ENCODE measurements at places on chromosomes 13 and 19.

- peak; percentile 34 for DNase-seq
Measured at GRCh38 chr13:113371061-113371460, 7.1 kb upstream of the GRTP1 start.

- peak; percentile 100 for DNase-seq
Measured at GRCh38 chr19:46661020-46661731, at the start of gene DACT3. Gene DACT3, minus strand, starts transcription at chr19:46661182. Its CDS starts 118 bp downstream, at chr19:46661064.

GRCh38 chr19:46471116-46471733 is at the start of gene PNMA8A:
Gene PNMA8A, minus strand, starts transcription at chr19:46471563. Its CDS starts 528 bp downstream, at chr19:46471035.
- peak; percentile 62 for DNase-seq

DNA sequence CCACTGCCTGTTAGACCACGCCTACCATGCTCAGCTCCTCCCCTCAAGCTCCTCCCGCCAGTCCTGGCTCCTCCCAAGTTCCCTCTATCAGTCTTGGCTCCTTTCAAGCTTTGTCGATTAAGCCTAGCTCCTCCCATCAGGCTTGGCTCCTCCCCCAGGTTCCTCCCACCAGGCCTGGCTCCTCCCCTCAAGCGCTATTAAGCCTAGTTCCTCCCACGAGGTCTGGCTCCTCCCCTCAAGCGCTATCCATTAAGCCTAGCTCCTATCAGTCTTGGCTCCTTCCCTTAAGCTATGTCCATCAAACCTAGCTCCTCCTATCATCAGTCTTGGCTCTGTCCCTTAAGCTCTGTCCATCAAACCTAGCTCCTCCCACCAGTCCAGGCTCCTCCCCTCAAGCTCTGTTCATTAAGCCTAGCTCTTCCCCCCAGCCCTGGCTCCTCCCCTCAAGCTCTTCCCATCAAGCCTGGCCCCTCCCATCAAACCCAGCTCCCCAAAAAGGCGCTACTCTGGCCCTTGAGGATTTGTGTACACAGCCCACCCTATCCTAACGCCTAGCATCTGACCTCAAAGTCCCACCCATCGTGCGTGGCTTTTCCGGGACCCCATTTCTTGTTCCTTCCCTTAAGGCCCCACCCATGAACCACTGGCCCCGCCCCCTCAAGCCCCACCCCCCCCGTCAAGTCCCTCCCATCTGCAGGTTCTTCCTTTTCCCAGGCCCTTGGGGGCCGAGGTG is 10.0 kb downstream of the CAMSAP3 start:
- no peak for DNase-seq

GRCh38 chr13:87122551-87122950 is 548.6 kb upstream of the SLITRK5 start:
- DNase-seq, result no peak

- DNase-seq, result no peak
Measured at GRCh38 chr13:93875547-93875946, 603.9 kb downstream of the DCT start.

DNA sequence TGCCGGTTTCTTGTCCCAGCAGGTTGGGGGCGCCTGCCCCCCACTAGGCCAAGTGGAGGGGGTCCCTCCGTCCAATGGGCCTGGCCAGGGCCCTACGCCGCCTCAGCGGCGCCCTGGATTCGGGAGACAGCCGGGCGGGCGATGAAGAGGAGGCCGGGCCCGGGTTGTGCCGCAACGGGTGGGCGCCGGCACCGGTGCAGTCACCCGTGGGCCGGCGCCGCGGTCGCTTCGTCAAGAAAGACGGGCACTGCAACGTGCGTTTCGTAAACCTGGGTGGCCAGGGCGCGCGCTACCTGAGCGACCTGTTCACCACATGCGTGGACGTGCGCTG is 6.2 kb downstream of the KCNJ14 start:
- no peak for DNase-seq

- no peak for DNase-seq
Measured at GRCh38 chr13:75461314-75461713, 20.7 kb downstream of the TBC1D4 start.

Measured in lower lobe of right lung (tissue), 2 donors.